Right ventricle myocardium inferior (tissue), 1 donor: ENCODE measurements at places on chromosomes 1 and 21. TPM values are rescaled to one million over a fixed set of nuclear protein-coding genes. Genes with fewer than 3 reads are reported as not detected.

The TMEM39B gene
- 7.1 TPM for total RNA-seq

The SH2D1B gene
- total RNA-seq, result 0.24 TPM

The PLA2G2C gene
- not detected for total RNA-seq

The BARHL2 gene
- not detected for total RNA-seq

The TEX38 gene
- not detected for total RNA-seq
